ENCODE measurements at places on chromosomes 11 and 22. TPM values are rescaled to one million over a fixed set of nuclear protein-coding genes. Genes with fewer than 3 reads are reported as not detected.

The AMOTL1 gene
- 32.6 TPM for total RNA-seq

The ADSL gene
- total RNA-seq, result 31.3 TPM

The PAMR1 gene
- total RNA-seq, result 4.6 TPM

The TNNT3 gene
- 10.1 TPM for total RNA-seq

The NCAPH2 gene
- total RNA-seq, result 41.7 TPM

The GDPD4 gene
- not detected for total RNA-seq

The TCN2 gene
- 56.8 TPM for total RNA-seq

The CCDC73 gene
- total RNA-seq, result not detected

The GATD1 gene
- total RNA-seq, result 12.2 TPM

The CREBZF gene
- total RNA-seq, result 29.7 TPM

The ZNRF3 gene
- 49.1 TPM for total RNA-seq

The TRPM5 gene
- not detected for total RNA-seq

The CRYBB2 gene
- not detected for total RNA-seq

The KCNJ5 gene
- 0.53 TPM for total RNA-seq

The WNT11 gene
- total RNA-seq, result 11.7 TPM

The ELF5 gene
- total RNA-seq, result not detected

The MRGPRX4 gene
- total RNA-seq, result not detected

The NPAT gene
- 2.0 TPM for total RNA-seq

The LRRC10B gene
- total RNA-seq, result 0.85 TPM

The TRIM48 gene
- total RNA-seq, result not detected

The UBQLNL gene
- total RNA-seq, result not detected

The SOX10 gene
- 23.0 TPM for total RNA-seq

The MPPED2 gene
- 5.3 TPM for total RNA-seq

The AGBL2 gene
- not detected for total RNA-seq

The HYLS1 gene
- 6.5 TPM for total RNA-seq

The HBG2 gene
- not detected for total RNA-seq

The ACTN3 gene
- not detected for total RNA-seq

The ADAMTS15 gene
- 20.4 TPM for total RNA-seq

The CCDC87 gene
- total RNA-seq, result 0.21 TPM

The SCUBE2 gene
- 1.1 TPM for total RNA-seq

The OR52N1 gene
- total RNA-seq, result not detected

The MUC5AC gene
- total RNA-seq, result 0.11 TPM

The OR8D4 gene
- total RNA-seq, result not detected

The SLC22A9 gene
- total RNA-seq, result not detected

The NUP98 gene
- 36.3 TPM for total RNA-seq

The PKP3 gene
- total RNA-seq, result not detected

The DSCAML1 gene
- total RNA-seq, result not detected

The CCDC34 gene
- 1.6 TPM for total RNA-seq

The ANO9 gene
- total RNA-seq, result 4.0 TPM

The GRM5 gene
- 10.2 TPM for total RNA-seq

The P4HA3 gene
- total RNA-seq, result 2.1 TPM

The KRTAP5-1 gene
- total RNA-seq, result not detected

The C11orf21 gene
- total RNA-seq, result not detected

The FGF3 gene
- not detected for total RNA-seq

The CASP1 gene
- not detected for total RNA-seq

The PRODH gene
- 1.4 TPM for total RNA-seq

The SEC14L6 gene
- not detected for total RNA-seq

Measured in ascending aorta (tissue), 2 donors.